Fibroblast of villous mesenchyme (primary cell): ENCODE measurements at places on chromosomes 6 and 20. TPM values are rescaled to one million over a fixed set of nuclear protein-coding genes. Genes with fewer than 3 reads are reported as not detected.
A peak's percentile ranks its signal among the peaks of the same experiment; 100 is the strongest.

The EYA2 gene
- total RNA-seq: not detected in 2 replicates

GRCh38 chr6:130670142-130670541, 157.1 kb upstream of the SMLR1 start:
- DNase-seq: no peak

DNA sequence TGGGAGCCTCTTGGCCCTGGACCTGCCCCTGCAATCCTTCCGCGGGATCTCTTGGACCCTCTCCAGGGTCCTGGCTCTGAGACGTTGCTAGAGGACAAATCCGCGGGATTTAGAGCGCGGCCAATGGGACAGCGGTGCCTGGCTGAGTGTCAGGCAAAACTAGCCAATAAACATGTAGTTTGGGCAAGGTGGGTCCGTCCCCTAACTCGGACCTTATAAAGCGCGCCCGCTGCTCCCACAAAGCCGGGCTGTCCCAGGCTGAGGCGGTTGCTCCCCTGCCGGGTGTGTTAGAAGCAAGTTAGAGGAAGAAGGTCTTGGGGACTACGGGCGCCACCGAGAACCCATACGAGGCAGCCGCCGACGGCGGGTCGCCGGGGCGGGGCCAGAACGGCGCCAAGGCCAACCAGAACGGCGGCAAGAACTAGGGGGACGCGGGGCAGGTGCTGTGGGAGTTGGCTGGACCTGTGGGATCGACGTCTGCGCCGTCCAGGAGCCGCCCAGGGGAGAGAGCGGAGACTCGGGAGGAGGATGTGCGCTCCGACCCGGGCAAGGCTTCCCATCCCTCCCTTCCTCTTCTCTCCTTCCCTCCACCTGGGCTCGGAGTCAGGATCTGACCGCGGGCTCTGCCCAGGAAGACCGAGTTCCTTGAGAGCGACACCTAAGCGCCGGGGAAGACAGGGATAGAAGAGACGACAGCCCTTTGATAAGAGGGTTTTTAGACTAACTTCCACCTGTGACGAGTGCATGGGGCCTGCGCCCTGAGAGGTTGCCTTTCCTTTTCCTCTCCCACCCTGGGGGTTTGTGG, 6.5 kb upstream of the TMEM14A start:
- DNase-seq: peak; percentile 94

DNA sequence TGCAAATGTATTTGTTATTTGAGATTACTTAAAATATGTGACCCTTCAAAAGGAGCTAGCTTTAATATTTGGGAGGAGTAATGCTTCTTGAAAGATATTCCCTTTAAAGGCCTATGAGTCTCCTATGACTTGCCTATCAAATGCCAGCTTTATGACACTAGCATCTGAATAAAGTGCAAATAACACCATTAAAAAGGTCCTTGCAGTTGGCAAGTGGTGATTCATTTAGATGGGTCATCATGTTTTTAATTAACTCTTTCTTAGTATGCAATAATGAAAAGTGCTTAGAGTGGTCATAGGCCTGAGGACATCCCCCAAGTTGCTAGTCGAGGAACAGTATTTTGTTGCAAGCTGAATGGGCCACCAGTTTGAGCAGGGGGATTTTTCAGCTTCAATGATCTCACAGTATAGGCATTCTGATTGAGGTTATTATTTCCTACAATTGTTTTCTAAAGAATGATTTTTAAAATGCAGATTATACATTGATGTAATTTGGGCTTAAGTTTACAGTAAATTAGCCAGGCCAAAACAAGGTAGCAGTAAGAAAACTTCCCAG, 3.7 kb upstream of the CD2AP start:
- no peak for DNase-seq

DNA sequence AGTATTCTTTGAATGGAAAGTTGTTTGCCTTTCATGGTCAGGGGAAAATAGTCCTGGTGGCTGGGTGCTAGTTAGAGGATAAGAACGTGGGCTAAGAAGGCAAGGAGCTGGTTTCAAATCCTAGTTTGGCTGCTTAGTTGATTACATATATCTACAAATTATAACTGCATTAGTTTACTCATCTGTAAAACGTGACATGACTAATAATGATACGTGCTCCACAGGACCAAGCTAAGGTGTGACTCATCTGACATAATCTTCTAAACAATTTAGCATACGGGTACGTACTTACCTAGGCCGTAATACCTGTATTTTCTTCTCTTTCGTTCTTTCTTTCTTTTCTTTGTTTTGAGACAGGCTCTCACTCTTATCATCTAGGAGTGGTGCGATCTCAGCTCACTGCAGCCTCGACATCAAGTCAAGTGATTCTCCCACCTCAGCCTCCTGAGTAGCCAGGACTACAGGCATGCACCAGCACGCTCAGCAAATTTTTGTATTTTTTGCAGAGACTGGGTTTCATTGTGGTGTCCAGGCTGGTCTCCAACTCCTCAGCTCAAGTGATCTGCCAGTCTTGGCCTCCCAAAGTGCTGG, 1274.2 kb upstream of the GJE1 start:
- no peak for DNase-seq

DNA sequence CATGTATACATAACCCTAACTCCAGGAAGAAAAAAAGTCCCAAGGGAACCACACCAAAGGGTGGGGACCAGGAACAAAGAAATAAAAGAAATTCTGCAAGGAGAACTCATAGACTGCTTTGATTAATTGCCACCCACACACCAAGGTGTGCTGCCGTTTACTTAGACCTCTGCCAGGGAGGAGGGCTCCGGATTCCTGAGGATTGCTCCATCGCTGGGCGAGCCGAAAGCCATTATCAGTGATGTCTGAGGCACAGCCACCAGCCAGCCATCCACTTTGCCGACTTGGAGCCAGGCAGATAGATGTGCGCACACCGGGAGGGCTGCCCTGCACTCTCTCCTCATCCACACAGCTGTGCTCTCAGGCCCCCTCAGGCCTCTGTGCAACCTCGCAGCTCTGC, 272.7 kb upstream of the FOXQ1 start:
- DNase-seq: no peak

- peak; percentile 63 for DNase-seq
Observed at GRCh38 chr6:31908791-31909190, 6.9 kb upstream of the ZBTB12 start.

- DNase-seq: no peak
Observed at GRCh38 chr20:18058661-18059467, 1.1 kb upstream of the OVOL2 start.

DNA sequence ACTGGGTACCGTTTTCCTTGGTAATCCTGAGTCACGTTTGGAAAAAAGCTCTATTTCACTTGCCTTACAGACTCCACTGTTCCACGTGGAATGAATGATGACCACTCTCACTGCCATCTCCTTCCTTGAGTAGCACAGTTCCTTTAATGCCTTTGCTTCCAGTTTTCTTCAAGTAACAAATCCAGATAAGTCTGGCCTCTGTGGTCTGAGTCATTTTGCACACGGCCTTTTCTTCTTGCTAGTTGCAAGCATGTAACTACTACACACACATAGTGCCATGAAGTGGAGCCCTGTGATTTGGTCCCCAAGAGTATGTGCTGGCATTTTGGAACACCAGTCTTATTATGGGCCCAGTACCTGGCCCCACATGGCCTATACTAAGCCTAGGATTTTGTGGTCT, 182.8 kb downstream of the SASH1 start:
- peak; percentile 80 for DNase-seq

GRCh38 chr20:37530696-37531095, 3.0 kb upstream of the BLCAP start:
- no peak for DNase-seq
